Stimulated activated CD8-positive, alpha-beta memory T cell treated with anti-CD3 and anti-CD28 coated beads, Interleukin-4, amount 100 ng/mL, for 4 hours (primary cell): ENCODE measurements at places on chromosomes 2 and 18.

GRCh38 chr2:24046599-24046929 lies 627 bp downstream of the WDCP start:
- no peak for DNase-seq

- DNase-seq, result no peak
Measured at GRCh38 chr2:217877866-217878265, 124.9 kb downstream of the TNS1 start.

- no peak for DNase-seq
Measured at GRCh38 chr18:49503931-49504330, 16.9 kb upstream of the C18orf32 start.

DNA sequence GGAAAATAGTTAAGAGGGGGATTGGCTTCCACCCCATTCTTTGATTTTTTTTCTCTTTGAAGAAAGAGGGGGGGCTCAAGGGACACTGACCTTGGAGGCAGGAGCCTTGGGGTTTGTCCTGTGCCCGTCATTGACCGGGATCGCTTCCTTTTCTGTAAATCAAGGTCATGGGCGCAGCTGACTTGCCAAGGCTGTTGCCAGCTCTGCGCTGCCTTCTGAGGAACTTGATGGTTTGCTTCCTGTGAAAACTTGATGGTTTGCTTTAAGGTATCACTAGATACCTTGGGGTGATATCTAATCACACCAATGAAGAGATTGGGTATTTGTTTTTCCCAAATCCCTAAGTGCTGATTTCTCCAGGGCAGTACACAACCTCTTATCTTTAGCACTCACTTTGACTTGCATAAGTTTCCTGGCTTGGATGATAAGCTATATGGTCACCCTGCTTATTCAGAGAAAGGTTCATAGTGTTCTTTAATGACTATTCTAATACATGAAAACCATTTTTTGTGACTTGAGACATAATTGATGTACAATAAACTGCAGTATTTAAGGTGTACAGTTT lies 56.0 kb downstream of the DGKD start:
- no peak for DNase-seq

DNA sequence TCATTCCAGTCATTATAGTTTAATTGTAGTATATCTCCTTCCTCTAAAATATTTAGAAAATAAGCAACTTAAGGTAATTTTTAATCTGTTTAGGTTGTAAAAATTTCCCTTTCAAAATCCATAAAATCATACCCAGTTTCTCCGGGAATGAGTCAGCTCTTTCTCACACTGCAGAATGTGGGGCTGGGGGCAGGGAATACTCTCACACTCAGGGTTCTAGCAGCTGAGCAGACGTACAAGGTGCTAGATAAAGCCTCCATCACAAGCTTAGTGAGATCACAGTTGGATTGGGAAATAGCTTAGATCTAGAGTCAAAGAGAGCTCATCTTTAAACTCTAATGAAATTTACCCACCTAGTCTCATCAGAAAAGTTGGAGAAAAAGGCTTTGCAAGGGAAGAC lies 79.9 kb upstream of the FAM237A start:
- no peak for DNase-seq

DNA sequence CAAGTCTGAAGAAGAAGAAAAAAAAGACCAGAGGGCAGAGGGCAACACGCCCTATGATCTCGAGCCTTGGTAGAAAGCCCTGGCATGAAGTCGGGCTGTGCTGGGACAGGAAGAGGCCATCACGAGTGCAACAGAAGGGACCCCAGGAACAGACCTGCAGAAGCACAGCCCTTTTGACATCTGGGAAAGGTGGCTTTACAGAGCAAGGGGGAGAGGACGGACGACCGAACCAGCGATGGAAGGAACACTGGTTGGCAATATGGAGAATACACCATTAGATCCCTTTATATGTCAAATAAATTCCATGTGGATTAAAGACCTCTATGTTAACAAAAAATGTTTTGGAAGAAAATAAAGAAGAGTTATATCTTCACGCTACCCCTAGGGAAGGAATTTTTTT lies 10.7 kb downstream of the KIF1A start:
- no peak for DNase-seq

DNA sequence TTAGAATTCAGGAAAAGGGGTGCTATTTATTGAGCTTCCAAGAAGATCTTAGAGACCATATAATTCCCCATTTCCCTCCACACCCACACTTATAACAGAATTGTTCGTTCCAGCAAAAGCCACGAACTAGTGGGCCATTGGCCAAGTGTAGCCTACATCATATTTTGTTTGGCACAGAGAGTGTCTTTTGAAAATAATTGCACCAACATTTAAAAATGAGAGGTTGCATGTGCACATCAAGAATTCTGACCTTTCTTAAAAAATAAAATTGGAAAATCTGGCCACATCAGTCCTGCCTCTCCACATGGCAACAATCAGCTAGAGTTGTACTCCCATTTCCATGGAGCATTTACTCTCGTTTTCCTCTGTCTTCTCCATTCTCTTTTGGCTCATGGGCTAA lies 655.5 kb upstream of the FANCL start:
- no peak for DNase-seq

GRCh38 chr2:160388464-160389263 lies 104.9 kb downstream of the RBMS1 start:
- no peak for DNase-seq

- no peak for DNase-seq
Measured at GRCh38 chr2:160042054-160042453, 20.4 kb downstream of the PLA2R1 start.

DNA sequence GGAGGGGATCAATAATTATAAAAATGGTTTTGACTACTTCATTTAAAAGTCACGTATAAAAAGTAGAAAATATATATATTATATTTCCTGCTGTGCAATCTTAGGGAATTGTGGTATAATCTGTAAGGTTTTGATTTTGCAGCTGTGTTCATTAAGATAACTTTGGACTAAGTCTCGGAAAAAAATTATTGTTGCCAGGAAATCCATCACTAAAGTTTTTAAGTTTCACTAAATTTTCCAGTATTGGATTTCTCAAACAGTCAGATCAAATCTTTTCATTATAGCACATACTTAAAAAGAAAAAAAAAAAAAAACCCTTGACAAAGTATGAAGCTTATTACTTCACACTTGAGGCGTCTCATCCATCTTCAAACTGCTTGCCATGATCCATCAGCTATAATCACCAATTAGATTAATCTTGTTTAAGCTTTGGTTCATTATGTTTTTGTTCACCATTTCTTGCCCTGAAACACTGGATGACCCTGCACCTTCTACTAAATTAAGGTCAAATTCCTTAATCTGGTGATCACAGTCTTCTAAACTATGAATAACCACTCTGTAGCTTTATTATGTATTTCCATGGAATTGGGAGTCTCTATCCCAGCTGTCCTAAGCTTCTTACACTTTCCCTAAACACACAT lies 326.6 kb upstream of the COL3A1 start:
- DNase-seq, result no peak

- DNase-seq, result no peak
Measured at GRCh38 chr2:121764681-121765228, 9.3 kb downstream of the TSN start.

GRCh38 chr2:66968946-66969345 lies 428.2 kb upstream of the ETAA1 start:
- no peak for DNase-seq

GRCh38 chr2:221747289-221747972 lies 175.3 kb upstream of the EPHA4 start:
- no peak for DNase-seq

- no peak for DNase-seq
Measured at GRCh38 chr2:82342356-82342755, 2037.8 kb upstream of the LRRTM1 start.

DNA sequence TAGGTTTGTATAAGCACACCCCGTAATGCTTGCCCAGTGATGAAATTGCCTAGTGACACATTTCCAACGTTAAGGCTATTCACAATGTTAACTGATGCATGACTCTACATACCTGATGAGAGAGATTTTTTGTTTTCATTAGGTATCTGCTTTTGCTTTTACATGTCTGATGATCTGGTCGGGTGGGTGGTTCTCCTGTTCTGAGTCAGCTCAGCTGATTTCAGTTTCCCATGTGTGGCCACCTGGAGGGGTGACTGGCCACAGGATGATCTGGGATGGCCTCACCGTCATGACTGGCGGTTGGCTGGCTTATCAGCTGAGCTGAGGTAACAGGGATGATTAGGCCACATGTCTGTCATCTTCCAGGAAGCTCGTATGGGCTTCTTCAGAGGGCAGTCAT lies 33.8 kb upstream of the ACYP2 start:
- DNase-seq, result no peak

DNA sequence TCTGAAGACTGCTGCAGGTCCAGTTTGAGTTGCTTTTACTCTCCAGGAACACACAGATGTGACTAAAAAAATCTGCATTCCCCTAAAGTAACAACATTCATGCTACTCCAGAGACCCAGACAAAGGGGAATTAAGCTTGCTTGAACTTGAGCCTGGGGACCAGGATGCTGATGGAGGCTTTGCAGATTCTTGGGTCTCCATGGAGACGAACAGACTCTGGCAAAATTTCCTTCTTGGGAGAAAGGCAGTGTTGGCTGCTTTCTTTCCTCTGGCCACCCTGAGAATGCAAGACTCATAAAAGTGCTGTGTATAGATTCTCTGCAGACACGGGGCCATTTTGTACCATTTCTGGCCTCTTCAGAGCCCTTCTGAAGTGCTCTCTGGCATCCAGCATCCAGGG lies 112.0 kb downstream of the ACTR3 start:
- no peak for DNase-seq

DNA sequence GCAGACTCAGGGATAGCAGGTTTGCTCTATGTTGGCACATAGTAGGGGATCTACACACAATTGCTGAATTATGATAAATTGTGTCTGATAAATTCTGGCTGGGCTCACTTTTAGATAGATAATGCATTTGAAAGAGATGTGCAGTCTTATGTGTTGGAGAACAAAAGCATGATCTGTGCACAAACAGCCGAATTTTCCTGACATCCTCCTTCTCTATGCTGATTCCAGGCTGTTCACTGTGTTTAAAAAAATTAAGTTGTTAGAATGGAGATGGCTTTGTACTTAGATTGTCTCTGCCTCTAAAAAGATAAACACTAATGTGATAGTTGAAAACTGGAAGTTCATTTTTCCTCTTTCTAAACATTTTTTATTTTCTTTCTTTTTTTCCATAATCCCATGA lies 2.1 kb downstream of the CERS6 start:
- DNase-seq, result no peak

GRCh38 chr18:8450013-8450412 lies 159.2 kb upstream of the RAB12 start:
- DNase-seq, result no peak

DNA sequence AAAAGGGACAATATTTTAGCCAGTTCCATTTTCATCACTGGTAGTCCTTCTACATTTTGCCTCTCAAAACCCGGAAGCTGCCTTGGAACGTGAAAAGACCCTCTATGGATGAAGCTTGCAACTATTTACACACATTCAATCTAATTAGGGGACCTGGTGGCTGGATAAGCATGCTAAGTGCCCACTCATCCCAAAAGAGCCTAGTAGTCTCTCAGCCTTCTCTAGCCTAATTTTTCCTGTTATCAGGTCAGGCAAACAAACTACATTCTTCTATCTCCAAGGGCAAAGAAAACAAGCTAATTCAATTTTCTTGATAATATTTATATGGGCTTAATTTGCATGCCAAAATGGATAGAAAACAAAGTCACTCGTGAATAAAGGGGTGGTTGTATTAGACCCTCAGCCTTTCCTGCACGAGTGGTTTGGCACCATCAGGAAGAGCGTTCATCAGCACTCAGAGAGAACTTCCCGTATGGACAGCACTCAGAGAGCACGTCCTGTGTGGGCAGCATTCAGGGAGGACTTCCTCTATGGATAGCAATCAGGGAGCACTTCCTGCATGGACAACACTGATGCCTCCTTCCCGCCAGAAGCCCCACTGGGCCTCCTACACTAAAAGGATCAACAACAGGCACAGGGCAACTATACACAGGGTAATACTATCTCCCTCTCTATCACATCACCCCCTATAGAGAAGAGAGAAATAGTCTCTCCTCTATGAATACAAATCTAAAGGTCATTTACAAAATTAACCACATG lies 122.2 kb downstream of the RBMS1 start:
- DNase-seq, result no peak

- DNase-seq, result peak; percentile 9
Measured at GRCh38 chr18:35949903-35950627, 22.4 kb upstream of the RMP24 start.

DNA sequence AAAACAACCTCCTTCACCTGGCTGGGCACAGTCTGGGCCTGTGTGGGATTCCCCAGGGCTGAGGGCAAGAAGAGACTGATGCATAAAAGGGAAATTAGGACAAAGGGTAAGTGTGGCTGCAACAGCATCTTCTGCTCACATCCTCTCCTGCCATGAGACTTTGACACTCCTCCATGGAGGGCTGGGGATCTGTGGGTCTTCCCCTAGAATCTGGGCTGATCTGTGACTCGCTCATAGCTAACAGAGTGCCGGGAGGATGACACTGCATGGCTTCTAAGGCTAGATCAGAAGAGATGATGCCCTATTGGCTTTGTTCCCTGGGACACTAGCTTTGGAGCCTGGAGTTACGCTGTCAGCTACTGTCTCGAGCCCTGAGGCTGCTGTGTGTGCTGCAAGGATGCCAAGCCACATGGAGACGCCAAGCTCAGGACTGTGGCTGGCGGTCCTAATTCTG lies 24.3 kb downstream of the MOCOS start:
- DNase-seq, result no peak

GRCh38 chr2:142588269-142588668 lies 289.2 kb upstream of the KYNU start:
- no peak for DNase-seq

DNA sequence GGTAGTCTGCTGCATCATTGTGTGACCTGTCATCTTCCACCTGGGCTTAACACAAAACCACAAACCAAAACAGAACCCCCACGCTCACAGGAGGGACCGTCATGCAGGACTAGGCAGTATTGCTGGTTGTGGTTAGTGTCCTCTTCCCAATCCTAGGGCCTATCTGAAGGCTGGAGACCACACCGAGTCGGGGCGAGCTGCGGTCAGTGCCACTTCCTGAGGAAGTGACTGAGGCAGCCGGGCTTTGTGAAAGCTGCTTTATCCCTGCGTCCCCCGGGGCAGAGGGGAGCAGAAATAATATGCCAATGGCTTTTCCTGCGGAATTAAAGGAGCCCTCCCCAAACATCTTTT lies 22.9 kb downstream of the ZNF532 start:
- DNase-seq, result no peak
